NCI-H187 (cell line): ENCODE measurements at places on chromosomes 12 and 14.

GRCh38 chr14:72917094-72917802 lies 9.0 kb upstream of the DCAF4 start:
- no peak for DNase-seq

DNA sequence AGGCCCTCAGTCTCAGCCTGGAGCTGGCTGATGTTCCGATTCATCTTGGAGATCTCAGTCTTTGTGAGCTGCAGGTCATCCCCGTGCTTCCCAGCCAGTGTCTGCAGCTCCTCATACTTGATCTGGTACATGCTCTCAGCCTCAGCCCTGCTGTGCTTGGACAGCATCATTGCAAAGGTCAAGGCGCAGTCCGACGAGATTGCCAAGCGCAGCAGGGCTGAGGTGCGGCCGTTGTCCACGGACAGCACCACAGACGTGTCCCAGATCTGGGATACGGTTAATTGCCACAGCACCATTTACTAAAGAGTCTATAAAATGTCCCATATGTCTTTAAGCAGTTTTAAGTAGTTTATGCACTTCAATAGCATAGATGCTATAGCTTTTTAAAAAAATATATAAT lies 965.7 kb downstream of the FSCB start:
- no peak for DNase-seq

DNA sequence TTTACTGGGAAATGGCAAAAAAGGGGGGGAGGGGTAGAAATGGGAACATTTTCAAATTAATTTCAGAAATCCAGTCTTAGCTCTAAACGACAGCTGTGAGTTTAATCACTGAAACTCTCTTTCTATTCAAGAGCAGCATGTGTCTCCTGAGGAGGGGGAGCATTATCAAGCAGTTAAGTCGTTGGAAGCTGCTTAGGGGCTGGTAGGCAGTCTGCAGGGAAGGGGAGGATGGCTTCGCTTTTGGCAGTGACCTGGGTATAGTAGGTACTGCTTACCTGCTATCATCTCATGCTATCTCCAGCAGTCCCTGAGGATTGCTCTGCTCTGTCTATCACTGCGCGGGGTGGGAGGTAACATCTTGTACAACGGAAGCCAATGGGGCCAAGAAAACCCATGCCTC lies 567.4 kb downstream of the NRXN3 start:
- no peak for DNase-seq

DNA sequence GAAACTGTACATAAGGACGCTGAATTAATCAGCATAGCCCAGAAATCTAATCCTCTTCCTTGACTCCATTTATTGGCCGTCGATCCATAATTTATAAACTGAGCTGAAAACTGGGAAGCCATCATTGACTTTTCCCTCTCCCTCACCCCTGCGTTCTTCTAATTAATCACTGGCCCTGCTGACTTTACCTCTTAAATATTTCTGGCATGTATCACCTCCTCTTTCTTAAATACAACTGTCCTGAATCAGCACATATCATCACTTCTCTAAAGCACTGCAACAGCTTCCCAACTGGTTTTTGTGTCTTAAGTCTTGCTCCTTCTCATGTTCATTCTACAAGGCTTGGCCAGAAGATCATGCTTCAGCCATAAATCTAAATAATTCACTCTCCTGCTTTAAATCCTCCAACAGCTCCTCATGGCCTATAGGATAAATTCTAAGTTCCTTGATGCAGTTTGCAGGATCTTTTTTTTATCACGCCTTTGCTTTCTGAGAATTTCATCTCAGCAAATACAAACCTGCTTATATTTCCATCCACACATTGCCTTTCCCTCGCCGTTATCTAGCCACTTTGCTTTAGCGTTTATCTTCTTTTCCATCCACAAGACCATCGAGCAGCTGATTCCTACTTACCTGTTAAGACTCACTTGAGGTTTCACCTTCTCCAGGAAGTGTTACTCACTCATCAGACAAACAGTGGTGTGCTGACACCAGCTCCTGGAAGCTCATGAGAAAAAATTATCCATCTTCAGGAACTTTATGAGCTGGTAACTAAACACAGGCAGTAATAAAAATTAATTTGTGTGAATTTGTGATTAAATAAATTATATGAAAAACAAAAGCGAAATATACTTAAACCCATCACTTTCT lies 295.6 kb upstream of the FLRT2 start:
- DNase-seq = no peak

- DNase-seq = no peak
These were observed 908.5 kb upstream of the FBXO33 start for GRCh38 chr14:40340708-40341107.

DNA sequence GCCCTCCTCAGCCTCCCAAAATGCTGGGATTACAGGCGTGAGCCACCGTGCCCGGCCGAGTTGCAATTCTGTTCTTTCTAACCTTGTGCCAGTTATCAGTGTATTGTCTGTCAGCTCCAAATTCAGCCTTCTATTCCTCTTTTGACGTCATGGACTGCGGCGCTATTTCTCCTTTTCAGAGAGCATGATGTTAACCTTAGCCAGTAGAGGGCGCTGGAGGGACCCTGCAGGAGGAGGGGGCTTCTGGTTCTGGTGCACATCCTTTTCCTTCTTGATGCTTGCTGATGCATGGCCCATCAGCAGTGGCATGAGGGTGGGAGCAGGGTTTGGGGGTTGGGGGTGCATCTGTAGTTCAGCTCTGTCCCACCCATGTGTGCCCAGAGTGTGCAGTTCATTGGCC lies 179.3 kb upstream of the RMST start:
- no peak for DNase-seq

- DNase-seq = no peak
These were observed 58.0 kb downstream of the PAPLN start for GRCh38 chr14:73295198-73295796.
